ENCODE measurements at places on chromosomes 5 and 9. TPM values are rescaled to one million over a fixed set of nuclear protein-coding genes. Genes with fewer than 3 reads are reported as not detected.

- no peak for DNase-seq
Observed at GRCh38 chr5:17772232-17772631, 138.0 kb downstream of the TAF11L14 start.

DNA sequence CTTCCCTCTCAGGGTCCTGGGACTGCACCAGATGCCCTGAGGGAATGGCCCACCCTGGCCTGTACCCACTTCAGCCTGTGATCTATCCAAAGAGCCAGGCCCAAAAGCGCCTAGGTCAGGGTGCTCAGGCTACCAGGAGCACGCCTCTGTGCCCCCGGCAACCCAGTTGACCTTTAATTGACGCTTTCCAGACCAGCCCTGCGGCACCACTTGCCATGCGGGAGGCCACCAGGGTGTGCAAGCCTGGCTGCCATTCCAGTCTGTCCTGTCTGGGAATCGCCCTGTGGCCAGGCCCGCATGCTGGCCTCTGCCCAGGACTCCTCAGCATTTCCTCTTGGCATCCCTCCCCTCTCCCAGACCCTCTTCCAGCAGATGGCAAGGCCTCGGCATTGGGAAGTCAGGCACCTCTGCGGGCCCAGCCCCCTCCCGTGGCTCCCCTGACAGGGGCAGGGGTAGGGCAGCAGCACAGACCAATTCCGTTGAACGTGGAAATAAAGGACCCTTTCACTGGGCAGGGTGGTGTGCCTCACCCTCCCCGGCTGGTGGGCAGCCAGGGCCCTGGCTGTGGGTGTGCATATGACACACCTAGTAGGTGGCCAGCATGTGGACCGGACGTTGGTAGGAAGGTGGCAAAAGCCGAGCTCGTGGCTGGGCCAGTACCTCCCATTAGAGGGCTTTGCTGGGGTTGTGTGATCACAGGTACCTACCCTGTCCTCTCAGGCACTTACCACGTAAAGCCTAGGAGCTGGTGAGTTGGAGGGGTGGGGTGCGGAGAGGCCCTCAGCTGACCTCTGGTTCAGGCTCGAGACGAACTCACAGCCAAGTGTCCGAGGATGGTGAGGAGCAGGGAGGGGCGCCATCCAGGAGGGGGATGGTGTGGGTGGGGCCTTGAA is 3.5 kb upstream of the AIF1L start:
- DNase-seq, result no peak

DNA sequence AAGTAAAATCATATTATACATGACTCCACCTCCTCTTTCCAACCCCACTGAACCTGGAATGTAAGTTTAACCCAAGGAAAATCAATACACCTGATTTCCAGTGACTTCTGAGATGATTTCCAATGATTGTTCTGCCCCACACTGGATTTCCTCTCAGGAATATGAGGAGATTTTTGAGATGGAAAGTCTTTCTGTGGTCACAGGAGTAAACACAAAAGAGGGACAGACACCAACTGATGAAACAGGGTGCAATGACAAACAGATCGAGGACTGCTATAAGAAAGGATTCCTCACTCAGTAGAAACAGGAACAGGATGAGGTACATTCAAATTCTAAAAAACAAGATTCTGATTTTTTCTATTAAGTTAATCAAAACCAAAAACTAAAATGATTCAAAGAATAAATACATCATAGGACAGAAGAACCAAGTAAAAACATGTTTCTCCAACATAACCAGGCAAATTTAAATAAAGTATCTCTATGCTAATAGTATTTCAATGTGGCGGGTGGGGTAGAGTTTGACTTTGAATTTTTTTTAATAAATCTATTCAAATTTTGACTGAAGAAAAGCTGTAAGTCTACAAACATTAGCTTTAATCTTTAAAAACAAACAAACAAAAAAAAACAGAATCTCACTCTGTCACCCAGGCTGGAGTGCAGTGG is 42.1 kb downstream of the DTWD2 start:
- DNase-seq, result no peak

GRCh38 chr5:91434348-91434747 is 51.2 kb upstream of the ARRDC3 start:
- no peak for DNase-seq

GRCh38 chr5:105503950-105504349 is 1941.4 kb upstream of the NUDT12 start:
- DNase-seq, result no peak

DNA sequence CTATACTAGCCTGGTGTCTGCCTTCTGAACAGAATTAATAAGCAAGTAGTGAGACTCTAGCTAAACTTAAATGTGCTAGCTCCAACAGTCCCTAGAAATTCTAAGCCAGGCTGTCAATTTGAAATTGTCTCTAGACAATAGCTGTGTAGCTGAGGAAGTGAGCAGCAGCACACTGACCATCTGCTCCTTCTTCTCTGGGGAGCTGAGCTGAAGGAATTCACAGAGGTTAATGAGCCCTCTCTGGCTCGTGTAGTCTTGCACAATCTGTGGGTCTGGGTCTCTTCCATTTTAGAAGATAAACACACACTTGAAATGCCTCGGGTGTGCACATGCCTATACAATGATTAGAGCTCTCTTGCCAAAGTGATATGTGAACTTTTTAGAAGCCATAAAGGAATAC is 63.5 kb upstream of the BARX1 start:
- no peak for DNase-seq

GRCh38 chr9:37715260-37715659 is 38.3 kb upstream of the TRMT10B start:
- DNase-seq, result no peak

DNA sequence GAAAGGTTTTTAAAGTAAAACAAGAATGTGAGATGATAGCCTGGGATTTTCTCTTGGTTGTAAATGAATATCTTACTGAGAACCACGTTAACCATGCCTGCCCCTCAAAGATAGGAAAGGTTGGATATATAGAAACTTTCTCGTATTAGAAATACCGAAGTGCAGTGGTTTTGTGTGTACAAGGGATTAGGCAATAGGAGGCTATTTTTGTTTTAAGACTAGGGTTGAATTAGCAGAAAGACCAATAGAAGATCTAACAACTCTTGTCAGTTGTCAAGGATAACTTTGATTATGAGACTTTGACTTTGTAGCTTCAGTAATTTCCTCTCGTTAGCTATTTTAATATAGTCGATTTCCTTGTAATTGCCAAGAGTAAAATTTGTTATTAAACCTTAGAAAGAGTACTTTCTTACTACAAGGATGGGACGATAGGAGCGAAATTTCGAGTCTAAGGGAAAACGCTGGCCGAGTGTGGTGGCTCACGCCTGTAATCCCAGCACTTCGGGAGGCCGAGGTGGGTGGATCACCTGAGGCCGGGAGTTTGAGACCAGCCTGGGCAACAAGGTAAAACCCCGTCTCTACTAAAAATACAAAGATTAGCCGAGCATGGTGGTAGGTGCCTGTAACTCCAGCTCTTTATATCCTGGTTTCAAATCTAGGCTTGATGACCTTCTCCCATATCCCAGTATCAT is 838 bp downstream of the POLK start:
- no peak for DNase-seq

ST6GALNAC4 gene
- total RNA-seq, result 11.8 TPM

PTGER4 gene
- 2.5 TPM for total RNA-seq

FIBCD1 gene
- total RNA-seq, result 0.19 TPM
